ENCODE measurements at places on chromosomes 4 and X.

DNA sequence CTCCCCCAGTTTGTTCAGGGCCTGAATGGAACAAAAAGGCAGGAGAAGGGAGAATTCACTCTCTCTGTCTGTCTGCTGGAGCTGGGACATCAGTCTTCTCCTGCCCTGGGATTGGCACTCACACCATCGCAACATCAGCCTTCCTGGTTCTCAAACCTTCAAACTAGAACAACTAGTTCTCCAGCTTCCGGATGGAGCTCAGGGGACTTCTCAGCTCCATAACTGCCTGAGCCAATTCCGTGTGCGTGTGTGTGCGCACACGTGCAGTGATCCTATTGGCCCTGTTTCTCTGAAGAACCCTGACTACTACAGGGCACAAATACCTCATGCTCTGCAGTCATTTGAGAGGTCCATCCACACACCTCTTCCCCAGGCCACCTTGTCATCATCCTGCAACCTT is 18.7 kb upstream of the MAN2B2 start:
- DNase-seq = no peak

DNA sequence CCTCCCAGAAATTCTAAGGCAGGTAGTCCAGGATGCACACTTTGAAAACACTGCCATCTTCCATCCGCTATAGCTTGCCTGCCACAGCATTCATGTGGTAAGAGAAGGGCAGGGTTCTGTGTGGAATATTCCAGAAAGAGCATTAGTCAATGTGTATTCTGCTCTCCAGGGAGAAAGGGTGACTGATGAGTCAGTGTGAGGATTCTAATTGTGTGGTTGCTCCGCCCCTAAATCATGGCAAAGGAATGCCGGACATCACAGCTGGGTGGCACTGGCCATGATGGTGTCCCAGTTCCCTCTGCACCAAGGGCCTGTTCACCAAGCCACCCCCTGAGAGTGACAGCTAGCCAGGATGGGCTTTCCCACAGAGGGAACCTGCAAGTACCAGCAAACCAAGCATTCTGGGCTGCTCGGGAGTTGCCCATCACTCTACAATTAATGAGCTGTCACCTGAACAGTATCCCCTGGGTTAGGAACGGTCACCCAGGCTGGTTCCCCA is 9.5 kb downstream of the IDS start:
- no peak for DNase-seq

GRCh38 chr4:140255467-140255866 is 101.5 kb upstream of the MAML3 start:
- DNase-seq = no peak

GRCh38 chrX:10922159-10922558 is 189.0 kb upstream of the HCCS start:
- DNase-seq = no peak

DNA sequence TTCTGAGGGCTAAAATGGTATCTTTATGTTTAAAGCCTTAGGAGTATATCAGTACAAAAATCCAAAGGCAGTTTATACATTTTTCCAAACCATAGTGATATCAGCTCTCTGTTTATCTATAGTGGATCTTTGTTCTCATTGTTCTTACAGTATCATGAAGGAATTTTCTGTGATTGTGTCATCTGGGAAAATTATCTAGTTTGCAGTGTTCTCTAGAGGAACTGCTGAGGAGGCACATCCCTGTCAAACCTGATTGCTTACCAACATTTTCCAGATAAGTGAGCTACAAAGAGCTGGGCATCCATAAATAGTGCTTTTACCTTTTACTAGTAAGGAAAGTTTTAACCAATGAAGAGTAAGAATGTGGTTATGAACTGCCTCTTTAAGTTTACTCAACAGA is 44.9 kb upstream of the SLC25A31 start:
- no peak for DNase-seq

DNA sequence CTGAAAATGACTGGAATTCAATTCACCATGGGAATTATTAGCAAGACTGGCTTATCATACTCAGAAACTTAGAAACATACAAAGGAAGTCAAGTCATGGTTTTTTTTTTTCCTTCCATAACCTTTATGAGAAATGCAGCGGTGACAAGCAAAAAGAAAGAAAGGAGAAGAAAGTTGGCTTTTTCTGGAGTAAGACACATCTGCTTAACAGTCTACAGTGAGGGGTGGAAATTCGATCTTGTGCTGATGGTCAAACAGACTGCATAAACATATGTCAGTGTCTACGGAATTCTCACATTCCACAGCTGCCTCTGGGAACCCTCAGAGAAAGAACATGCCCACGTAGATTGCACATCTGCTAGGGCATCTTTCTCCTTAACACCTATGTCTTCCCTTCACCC is 54.6 kb downstream of the PROM1 start:
- no peak for DNase-seq

DNA sequence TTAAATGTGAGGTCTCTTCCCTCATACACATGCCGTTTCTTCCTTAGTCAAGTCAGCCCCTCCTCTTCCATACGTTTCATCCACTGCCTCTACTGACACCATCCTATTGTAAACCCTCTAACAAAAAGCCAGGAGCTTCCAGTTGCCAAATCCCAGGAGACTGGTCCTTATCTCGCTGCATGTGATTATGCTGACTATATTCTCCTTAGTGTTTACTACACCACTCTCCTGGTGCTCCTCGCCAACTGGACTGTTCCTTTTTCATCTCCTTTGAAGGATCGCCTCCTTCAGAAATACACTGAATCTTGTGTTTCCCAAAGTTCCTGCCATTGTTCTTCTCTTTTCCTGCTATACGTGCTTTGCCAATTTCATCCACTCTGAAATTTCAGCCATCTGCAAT is 27.7 kb downstream of the MAML3 start:
- DNase-seq = no peak

- DNase-seq = no peak
Observed at GRCh38 chrX:11420851-11421250, 127.6 kb downstream of the AMELX start.

- no peak for DNase-seq
Observed at GRCh38 chr4:187286525-187286924, 562.9 kb upstream of the FAT1 start.

GRCh38 chr4:47184083-47184482 is 152.7 kb downstream of the GABRB1 start:
- no peak for DNase-seq

- DNase-seq = no peak
Observed at GRCh38 chr4:172601195-172601594, 567.4 kb upstream of the GALNT7 start.

DNA sequence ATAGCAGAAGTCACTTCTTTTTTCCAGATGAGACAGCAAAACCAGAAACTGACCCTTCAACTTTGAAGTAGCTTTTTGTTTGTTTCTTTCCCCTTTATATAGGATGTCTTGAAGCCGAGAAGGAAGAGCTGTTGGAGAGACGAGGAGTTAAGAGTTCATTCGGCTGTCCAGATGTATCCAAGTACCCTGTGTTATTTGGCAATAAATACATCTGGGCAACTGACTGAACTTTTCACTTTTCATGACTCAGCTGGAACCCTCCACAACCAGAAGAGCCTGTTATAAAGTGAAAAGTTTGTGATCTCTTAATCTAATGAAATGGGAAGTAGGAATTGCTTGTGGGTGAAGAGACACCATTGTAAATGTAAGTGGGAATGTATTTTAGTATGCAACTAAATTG is 131.2 kb downstream of the HTR2C start:
- no peak for DNase-seq

DNA sequence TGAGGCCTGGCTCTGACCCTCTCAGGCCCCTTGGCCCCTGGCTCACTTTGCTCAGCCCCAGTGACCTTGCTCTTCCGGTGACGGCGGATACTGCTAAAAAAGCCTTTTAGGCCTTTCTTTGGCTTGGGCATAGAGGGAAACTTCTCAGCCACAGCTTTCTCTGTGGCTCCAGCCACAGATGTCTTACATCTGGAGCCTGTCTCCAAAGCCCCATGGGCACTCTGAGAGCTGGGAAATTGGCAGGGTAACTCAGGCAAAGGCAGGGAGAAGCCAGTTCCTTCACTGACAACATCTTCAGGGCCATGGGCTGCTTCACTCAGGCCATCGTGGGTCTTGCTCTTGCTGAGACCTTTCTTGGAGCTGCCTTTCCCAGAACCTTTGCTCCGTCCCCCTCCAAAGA is 12.8 kb downstream of the AMER1 start:
- no peak for DNase-seq

GRCh38 chr4:41374490-41374889 is 117.8 kb downstream of the UCHL1 start:
- DNase-seq = no peak

DNA sequence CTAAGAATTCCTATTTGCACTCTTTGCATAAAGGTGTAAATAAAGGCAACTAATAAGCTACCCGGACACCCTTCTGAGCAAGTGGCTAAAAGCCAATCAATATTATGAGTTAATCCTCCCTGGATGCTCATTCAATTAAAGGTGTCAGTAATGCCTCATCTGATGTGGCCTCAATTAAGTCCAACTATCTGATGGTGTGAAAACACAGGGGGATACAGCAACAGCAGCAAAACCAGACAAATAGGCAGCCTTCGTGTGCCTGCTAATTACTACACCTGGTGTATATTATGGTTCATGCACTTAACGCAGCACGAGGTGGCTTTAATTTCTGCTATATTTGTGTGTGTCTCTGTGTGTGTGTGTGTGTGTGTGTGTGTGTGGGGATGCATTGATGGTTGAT is 244.4 kb downstream of the DCLK2 start:
- no peak for DNase-seq

- no peak for DNase-seq
Observed at GRCh38 chrX:39264023-39264422, 462.8 kb downstream of the MID1IP1 start.

- no peak for DNase-seq
Observed at GRCh38 chr4:71268166-71268565, 70.7 kb upstream of the SLC4A4 start.

GRCh38 chr4:140726776-140727500 is 29.2 kb downstream of the TBC1D9 start:
- no peak for DNase-seq

- DNase-seq = no peak
Observed at GRCh38 chrX:98071331-98071730, 1187.6 kb downstream of the RPA4 start.

GRCh38 chrX:34655501-34656455 is 1.3 kb downstream of the TMEM47 start:
- DNase-seq = no peak

GRCh38 chrX:110944311-110944750 is 148.7 kb upstream of the CHRDL1 start:
- no peak for DNase-seq

GRCh38 chr4:79044141-79044659 is 105.0 kb upstream of the PAQR3 start:
- no peak for DNase-seq

DNA sequence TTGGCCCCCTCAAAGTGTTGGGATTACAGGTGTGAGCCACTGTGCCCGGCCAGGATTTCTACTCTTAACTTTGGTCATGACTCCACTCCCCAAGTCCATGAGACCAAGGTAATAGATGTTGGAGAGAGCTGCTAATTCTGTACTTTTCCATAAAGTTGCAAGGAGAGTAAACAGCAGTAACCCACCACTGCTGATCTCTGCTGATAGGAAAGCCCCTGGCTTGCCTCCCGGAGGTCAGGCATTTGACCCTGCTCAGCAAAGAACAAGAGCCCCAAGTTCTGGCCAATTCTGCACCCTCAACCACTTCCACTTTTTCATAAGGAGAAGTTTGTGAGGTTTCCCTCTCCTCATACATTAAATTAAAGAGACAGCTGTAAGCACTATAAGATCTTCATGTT is 143.0 kb downstream of the RASL11B start:
- DNase-seq = no peak

DNA sequence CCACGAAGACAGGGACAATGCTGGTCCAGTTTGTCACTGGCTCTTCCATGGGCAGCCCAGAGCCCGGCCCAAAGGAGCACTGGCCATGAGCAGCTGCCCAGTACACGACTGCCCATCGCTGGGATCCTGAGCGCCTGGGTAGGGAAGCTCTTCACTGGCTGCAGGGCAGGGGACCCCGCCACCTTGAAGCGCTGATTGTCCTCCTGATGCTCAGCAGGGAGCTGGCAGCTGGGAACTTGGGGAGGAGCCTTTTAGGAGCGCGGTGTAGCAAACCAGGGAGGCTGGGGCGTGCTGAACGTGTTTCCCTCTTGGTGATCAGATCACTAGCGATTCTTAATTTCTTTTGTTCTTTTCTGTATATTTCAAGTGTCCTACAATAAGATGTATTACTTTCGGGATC is 1.8 kb downstream of the L1CAM start:
- DNase-seq = no peak

GRCh38 chr4:70714079-70714887 is 7.5 kb upstream of the RUFY3 start:
- peak; percentile 26 for DNase-seq

- DNase-seq = no peak
Observed at GRCh38 chr4:25500626-25501316, 123.7 kb downstream of the ANAPC4 start.

- no peak for DNase-seq
Observed at GRCh38 chrX:29870608-29871007, 344.8 kb upstream of the MAGEB2 start.

GRCh38 chr4:38868059-38868960 is 704 bp downstream of the FAM114A1 start:
- DNase-seq = no peak

DNA sequence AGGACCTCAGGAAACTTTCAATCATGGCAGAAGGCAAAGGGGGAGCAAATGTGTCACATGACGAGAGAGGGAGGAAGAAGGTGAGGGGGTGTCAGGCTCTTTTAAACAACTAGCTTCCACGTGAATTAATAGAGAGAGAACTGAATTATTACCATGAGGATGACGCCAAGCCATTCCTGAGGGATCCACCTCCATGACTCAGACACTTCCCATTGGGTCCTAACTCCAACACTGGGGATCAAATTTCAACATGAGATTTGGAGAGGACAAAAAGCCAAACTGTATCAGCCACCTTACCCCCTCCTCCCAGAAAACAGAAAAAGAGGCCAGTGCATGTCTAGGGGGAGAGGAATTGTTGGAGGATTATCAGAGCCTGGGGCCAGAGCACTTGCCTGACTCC is 40.4 kb upstream of the LAS1L start:
- DNase-seq = no peak

DNA sequence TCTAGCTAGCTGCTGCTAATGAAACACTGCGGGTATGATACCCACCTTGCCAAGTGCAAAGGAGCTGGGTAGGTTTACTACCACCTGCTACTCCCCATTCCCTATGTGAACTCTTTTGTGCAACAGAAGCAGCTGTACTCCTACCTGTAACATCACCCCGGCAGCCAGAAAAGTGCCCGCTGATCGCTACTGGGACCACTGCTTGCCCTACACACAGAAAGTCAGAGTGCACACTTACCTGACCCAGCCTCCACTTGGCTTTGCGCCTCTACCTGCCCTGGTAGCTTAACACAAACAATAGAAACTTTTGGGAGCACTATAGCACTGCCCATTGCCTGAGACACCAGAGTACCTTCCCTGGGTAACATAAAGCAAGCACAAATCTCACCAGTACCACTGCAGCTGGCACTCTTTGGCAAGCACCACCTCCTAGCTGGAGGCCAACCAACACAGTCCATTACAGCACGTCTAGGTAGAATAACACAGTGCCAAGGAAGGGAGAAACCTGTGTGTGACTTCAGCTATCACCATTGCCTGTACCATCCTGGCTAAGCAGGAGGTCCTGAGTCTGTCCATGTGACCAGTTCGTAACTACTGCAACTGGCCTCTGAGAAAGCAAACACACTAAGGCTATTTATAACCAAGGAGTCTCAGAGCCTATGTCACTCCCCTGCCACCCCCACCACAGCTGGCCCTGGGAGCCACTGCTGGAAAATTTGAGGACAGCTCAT is 80.1 kb downstream of the CENPC start:
- DNase-seq = no peak

GRCh38 chrX:20231598-20231997 is 35.1 kb downstream of the RPS6KA3 start:
- no peak for DNase-seq

- no peak for DNase-seq
Observed at GRCh38 chr4:117983541-117984365, 50.5 kb upstream of the NDST3 start.

All from stimulated activated naive B cell treated with anti-CD40 and anti-IgM and Interleukin-4, amounts not matched to agents 10 μg/mL and 1 μg/mL and 100 μg/mL, for 72 hours (primary cell).